Left kidney (tissue), 8 donors: ENCODE measurements at places on chromosomes 3 and 15. TPM values are rescaled to one million over a fixed set of nuclear protein-coding genes. Genes with fewer than 3 reads are reported as not detected.
A peak's percentile ranks its signal among the peaks of the same experiment; 100 is the strongest.

DNA sequence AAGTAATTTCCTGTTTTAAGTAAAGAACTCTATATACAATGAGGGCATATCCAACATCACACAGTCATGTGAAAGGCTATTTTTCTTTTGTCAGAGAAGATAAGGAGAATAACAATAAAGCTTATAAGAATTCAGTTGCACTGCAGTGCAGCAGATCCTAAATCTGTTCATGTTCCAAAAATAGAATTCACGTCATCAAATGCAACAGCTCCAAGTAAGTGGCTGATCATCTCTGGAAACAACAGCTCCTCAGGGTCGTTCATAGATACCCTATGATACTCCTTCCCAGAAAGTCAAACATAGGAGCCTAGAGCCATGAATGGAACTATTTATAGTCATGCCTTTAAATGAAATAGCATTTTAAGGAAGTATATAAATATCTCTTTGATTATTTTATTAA is 100.2 kb downstream of the FMN1 start:
- no peak for DNase-seq

- DNase-seq = peak; percentile 33
Measured at GRCh38 chr15:38514601-38515000, 50.0 kb downstream of the RASGRP1 start.

DNA sequence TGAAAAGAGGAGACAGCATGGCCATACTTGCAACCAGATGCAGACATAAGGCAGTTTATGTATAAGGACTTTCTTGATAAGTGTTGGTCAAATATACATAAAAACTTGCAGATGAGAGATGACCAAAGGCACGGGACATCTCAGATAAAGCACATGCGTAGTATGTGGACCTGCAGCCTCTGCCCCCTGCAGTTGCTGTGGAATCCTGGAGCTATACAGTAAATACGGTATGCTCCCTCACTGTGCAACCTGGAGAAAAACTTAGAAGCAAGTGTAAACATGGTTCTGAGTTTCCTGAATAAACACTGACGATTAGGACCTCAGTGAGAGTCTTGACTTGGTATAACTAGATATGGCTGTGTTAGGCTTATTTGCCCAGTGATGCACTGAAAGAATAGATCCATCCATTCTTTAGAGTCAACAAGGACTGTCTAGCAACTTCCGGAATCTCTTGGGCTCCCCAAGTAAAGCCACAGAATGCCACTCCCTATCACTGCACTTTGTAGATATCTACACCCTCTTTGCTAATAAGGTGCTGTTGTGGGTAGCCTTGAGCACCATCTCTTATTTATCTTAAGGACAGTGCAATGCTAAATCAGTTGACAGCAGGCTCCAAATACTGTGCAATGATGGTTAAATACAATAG is 40.2 kb downstream of the GJD2 start:
- no peak for DNase-seq

GRCh38 chr3:179842061-179842460 is 189.2 kb downstream of the USP13 start:
- DNase-seq = no peak

GRCh38 chr3:40456279-40456939 is 730 bp upstream of the RPL14 start:
- DNase-seq = no peak

- DNase-seq = no peak
Measured at GRCh38 chr3:157290766-157291165, 130.8 kb upstream of the CCNL1 start.

- DNase-seq = peak; percentile 8
Measured at GRCh38 chr15:89828281-89829145, 13.9 kb upstream of the ANPEP start.

- no peak for DNase-seq
Measured at GRCh38 chr3:32359766-32360492, 31.7 kb upstream of the CMTM7 start.

- DNase-seq = no peak
Measured at GRCh38 chr3:69740103-69741021, 1.1 kb downstream of the MITF start.

DNA sequence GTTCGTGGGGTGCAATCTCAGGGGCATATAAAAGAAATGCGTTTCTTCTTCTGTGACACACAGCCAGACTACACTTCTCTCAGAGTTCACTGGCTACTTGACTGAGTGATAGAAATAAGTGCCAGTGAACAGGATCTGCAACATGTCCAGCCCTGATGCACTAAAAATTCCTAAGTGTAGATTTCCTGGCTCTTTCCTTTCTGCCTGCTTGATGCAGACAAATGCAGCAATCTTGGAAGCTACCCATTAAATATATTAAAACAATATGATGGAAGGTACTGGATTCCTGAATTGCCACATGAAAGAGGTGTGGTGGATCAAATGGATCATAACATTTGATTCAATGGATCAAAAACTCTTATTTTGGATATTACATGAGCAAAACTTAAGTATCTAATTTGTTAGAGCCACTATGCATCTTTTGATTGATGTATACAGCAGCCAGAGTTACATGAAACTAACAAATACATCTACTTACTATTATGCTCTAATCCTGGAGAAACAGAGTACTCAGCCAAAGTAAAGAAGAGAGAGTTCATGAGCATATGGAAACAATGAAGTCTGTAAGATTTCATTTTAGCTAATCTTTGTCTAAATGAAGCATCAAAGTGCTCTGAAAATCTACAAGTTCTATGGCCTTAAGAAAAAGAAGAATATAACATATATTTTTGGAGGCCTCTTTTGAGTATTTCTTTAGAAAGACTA is 222.6 kb downstream of the ZNF385D start:
- no peak for DNase-seq

GRCh38 chr3:13142552-13143380 is 69.5 kb upstream of the IQSEC1 start:
- DNase-seq = no peak

DNA sequence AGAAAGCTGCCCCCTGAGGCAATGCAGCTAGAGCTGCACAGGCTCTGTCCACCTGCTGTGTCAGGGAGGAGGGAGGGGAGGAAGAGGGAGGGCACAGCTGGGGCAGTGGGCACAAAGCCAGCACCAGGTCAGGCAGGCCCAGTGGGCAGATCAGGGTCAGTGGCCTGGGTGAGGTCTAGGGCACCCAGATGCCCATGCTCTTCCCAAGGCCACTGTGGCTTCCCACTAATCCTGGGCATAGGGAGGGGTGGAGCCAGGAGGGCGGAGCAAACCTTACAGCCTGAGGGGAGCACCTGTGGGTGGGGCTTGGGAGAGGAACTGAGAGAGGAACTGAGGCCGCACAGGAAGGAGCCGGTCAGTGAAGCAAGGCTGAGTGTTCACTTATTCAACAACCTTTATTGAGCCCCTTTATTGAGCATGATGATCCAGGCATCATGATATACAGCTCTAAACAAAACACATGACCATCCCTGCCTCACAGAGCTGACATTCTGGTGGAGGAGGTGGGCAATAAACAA is 55.0 kb downstream of the RHCG start:
- no peak for DNase-seq

DNA sequence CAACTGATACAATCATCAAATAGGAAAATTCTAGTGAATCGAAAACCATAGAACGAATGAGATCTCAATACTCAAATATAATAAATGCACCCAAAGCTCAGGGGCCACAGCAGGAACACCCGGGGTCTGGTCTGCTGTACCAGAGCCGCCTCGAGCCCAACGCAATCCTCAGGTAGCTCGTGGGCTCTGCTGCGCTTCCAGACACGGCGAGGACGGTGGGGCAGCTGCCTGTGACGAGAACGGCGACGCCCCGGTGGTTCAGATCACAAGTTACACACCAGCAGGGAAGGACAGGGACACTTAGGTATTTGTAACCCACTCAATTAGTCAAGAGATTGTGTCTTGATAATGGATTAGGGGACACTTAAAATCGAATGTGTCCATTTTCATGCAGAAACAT is 54.6 kb downstream of the NIPA2 start:
- no peak for DNase-seq

- DNase-seq = no peak
Measured at GRCh38 chr3:31448035-31448881, 84.5 kb upstream of the STT3B start.

- DNase-seq = no peak
Measured at GRCh38 chr15:93467337-93467736, 378.3 kb upstream of the RGMA start.

RETNLB gene
- polyA plus RNA-seq = not detected

C2CD4A gene
- 0.33 TPM for polyA plus RNA-seq

NPAP1 gene
- polyA plus RNA-seq = 2.1 TPM

FBXL2 gene
- polyA plus RNA-seq = 28.7 TPM

COL6A5 gene
- polyA plus RNA-seq = 0.07 TPM

KNG1 gene
- 56.9 TPM for polyA plus RNA-seq

SEMA3B gene
- polyA plus RNA-seq = 78.6 TPM

ACTC1 gene
- polyA plus RNA-seq = 1.0 TPM

SH2D7 gene
- 0.98 TPM for polyA plus RNA-seq

GATM gene
- polyA plus RNA-seq = 242 TPM

TMOD3 gene
- 57.7 TPM for polyA plus RNA-seq
